ENCODE measurements at places on chromosomes 1 and 21. TPM values are rescaled to one million over a fixed set of nuclear protein-coding genes. Genes with fewer than 3 reads are reported as not detected.

GREM2 gene
- total RNA-seq: 14.7 TPM

FCGR3B gene
- total RNA-seq: not detected

RPTN gene
- not detected for total RNA-seq

NPPA gene
- total RNA-seq: not detected

OR2T11 gene
- not detected for total RNA-seq

PRKAA2 gene
- 4.4 TPM for total RNA-seq

TSPAN2 gene
- 0.07 TPM for total RNA-seq

LEMD1 gene
- not detected for total RNA-seq

ASCL5 gene
- total RNA-seq: not detected

NBPF4 gene
- not detected for total RNA-seq

TCP10L gene
- 0.26 TPM for total RNA-seq

TINAGL1 gene
- total RNA-seq: 442 TPM

DEPDC1 gene
- 3.2 TPM for total RNA-seq

CHRM3 gene
- 0.03 TPM for total RNA-seq

CD1C gene
- not detected for total RNA-seq

KCNJ15 gene
- 2.4 TPM for total RNA-seq

RPAP2 gene
- total RNA-seq: 13.4 TPM

VANGL2 gene
- total RNA-seq: 0.46 TPM

ERO1B gene
- total RNA-seq: 4.2 TPM

FBXO28 gene
- total RNA-seq: 39.4 TPM

Measured in smooth muscle cell of the pulmonary artery (primary cell).